NCI-H187 treated with DMSO at 0.1 percent for 48 hours (cell line): ENCODE measurements at places on chromosomes 4 and X.

- no peak for DNase-seq
These were observed 18.0 kb downstream of the TBC1D9 start for GRCh38 chr4:140738139-140738538.

DNA sequence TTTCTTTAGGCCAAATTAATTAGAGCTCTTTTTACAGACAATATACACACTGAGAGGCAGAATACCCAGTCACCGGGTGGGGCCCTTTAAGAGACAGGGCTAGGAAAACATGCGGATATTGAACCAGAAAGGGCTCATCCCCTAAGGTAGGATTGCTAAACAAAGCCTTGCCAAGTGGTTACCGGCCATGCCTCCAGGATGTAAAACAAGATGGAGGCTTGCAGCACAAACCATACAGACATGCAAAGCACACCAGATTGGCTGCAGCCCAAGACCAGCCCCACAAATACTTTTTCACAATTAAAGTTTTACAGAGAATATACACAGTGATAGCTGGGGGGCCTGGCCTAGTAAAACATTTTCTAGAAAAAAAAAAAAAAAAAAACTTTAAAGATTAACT lies 210.0 kb downstream of the KLHL4 start:
- no peak for DNase-seq

- no peak for DNase-seq
These were observed 55.2 kb downstream of the HPGD start for GRCh38 chr4:174467107-174467506.

GRCh38 chr4:187321711-187322110 lies 598.1 kb upstream of the FAT1 start:
- DNase-seq, result no peak

DNA sequence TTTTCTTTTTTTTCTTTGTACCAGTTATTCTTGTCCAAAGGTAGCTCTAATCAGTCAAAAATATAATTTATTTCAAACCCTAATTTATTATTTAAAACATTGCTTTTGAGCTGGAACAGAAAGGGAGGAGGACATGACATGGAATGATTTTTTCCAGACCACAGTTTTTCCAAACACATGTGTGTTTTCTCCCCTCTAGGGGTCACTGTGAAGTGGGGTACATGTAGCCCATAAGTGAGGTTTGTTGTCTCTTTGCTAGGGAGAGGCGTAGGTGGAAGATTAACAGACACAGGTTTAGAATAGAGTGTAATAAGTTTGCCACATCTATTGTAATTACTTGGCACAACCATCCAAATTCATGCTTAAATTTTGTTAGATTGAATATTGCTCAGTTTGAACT lies 83.0 kb downstream of the TNIP2 start:
- no peak for DNase-seq

- no peak for DNase-seq
These were observed 722.8 kb downstream of the TRAM1L1 start for GRCh38 chr4:116362583-116362982.

GRCh38 chr4:19736968-19737756 lies 514.5 kb upstream of the SLIT2 start:
- no peak for DNase-seq

DNA sequence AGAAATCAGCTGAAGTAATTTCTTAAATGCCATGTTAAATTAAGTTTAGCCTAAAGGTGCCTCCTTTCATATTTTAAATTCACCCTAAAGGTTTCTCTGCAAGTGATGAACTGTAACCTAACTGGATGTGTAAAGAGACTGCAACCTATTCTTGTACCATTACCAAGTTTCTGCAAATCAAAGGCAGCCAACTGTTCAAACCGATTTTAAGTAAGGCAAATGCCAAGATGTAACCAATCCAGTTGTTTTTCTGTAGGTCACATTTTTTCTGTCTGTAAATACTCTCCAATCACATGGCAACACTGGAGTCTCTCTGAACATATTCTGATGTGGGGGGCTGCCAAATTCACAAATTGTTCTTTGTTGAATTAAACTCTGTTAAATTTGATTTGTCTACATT lies 42.4 kb upstream of the FGF2 start:
- no peak for DNase-seq

GRCh38 chr4:2930758-2931511 lies 32.3 kb downstream of the NOP14 start:
- DNase-seq, result no peak

DNA sequence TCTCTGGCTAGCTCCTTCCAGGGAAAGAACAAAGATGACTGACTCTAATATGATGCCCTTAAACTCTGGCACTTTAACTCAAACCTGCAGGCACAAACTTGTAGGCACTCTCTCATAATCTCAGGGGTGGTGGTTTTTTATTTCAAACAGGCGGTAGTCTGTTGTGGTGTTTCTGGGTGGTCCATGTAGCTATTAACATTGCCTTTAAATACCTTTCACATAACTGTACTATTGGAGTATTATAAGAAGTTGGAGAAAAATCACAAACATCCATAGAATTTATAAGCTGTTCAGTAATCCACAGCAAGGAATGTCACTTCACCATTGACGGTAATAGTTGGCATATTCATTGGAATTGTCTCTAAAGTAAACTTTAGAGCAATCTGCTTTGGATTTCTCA lies 204.2 kb upstream of the PDE5A start:
- no peak for DNase-seq

DNA sequence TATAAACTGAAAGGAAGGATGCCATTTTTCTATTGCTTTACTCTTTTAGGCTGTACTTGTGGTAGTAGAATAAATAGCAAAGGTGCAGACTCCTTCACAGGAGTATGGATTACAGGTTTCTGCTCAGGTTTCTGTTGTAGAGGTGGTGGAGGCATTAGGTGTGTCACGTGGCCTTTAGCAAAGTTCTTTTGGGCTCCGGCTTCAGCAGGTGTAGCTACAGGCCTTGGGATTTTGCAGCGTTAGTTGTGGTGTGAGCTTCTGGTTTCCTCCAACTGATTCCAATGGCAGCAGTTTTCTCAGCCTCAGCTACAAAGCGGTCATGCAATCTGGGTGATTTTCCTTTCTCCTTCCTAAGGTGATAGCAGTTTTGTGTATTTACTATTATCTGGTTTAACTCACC lies 255.8 kb upstream of the GK2 start:
- DNase-seq, result no peak

GRCh38 chrX:155215443-155216178 lies 649 bp upstream of the VBP1 start:
- no peak for DNase-seq

DNA sequence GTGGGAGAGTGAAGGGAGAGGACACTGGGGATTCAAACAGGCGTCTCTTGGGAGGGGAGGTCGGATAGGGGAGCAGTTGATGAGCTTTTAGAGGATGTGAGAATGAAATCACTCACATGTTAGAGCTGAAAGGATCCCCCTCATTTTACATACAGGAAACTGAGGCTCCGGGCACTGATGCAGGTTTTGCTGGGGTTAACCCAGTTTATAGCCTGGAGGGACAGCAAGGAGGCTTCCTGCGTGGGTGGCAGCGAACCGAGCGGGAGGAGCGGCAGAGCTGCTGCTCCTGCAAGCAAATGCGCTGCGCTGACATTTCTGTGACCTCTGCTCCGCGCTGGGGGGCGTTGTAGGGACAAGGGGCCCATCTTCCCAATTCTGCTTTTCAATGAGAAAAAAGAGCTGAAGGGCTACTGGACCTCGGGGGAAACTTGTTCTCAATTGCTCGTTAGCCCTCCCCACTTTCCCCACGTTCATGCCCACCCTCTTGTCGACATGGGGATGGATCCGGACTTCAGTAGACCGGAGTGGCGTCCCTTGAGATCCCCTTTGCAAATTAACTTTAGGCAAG lies 1.2 kb upstream of the NEUROG2 start:
- DNase-seq, result no peak

- DNase-seq, result no peak
These were observed 212.3 kb upstream of the SFRP2 start for GRCh38 chr4:154001193-154001592.

DNA sequence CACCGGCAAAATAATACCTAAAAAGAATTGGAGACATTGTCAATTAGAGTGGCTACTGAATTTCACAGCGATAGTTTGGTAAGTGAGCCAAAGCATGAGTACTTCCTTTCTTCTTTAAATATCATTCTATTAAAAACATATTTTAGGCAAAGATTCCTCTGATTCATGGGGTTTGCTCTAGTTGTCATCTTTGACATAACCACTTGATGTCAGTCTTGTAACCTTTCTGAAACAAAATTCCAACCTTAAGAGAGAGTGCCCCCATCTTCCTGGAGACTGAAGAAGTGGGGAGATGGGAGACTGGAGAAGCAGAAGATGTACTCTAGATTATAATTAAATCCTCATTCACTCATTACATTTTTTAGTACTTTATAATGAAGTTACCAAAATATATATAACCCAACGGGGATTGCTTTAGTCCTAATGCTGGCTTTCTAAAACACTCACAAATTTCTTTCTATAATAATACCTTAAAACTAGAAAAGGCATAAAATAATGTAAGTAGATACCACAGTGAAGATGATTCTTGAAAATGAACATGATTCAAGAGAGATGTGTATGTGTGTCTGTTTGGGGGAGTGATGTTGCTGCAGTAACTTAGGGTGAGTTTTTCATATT lies 96.4 kb downstream of the EMCN start:
- no peak for DNase-seq

- DNase-seq, result no peak
These were observed 52.2 kb downstream of the STIM2 start for GRCh38 chr4:26912810-26913209.

GRCh38 chr4:173528378-173529321 lies 1.4 kb downstream of the HAND2 start:
- DNase-seq, result no peak

- DNase-seq, result no peak
These were observed 217.6 kb downstream of the ZNF674 start for GRCh38 chrX:46327566-46328115.

DNA sequence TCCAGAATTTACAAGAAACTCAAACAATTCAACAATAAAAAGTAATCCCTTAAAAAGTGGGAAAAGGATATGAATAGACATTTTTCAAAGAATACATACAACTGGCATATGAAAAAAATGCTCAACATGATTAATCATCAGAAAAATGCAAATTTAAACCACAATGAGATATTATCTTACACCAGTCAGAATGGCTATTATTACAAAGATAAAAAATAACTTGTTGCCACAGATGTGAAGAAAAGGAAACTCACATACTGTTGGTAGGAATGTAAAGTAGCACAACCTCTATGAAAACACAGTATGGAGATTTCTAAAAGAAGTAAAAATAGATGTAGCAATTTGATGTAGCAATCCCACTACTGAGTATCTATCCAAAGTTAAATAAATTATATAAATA lies 65.1 kb upstream of the DIAPH2 start:
- no peak for DNase-seq

DNA sequence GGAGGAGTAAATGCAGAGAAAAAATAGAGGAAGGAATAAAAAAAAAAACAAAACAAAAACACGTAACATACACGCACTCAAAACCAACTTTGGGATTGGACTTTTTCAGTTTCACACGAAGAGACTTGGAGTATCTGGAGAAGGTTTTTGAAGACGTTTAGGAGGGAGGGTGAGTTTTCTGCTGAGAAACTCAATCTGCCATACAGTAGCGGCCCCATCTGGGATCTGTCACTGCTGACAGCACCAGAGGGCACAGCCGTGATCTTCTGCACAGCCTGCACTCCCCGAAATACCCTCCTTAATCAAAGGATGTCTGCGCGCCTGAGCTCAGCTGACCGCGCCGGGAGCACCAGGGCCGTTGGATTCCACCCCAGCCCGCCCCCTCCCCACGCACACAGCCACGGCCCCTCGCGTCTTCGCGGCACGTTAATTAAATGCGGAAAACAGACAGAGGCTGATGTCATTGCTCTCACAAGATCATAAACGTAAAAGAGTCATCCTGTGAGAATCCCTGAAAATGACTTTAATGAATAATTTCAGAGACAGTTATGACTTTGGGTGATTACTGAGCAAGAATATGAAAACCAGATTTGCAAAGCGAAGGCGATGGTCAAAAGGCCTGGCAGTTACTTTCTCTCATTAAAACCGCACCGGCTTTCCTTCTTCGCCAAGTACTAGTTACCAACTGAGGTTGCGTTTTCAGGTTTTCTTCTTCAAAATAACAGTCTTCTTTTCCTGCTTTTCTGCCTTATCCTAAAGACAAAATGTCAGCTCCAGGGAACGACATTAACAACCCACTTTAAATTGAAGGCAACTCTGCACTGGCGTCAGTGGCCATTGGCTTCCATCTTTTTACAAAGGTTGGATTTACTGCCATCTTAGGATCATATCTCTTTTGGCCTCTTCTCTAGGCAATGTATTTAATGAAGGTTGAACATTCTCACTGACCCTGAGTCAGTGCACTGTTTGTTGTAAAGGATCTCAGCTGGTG lies 10.6 kb downstream of the HAND2 start:
- no peak for DNase-seq

GRCh38 chr4:94669672-94670664 lies 87.8 kb upstream of the BMPR1B start:
- DNase-seq, result no peak

GRCh38 chrX:40424259-40424658 lies 156.5 kb upstream of the ATP6AP2 start:
- DNase-seq, result no peak

GRCh38 chrX:440636-441035 lies 53.9 kb upstream of the PPP2R3B start:
- DNase-seq, result no peak

DNA sequence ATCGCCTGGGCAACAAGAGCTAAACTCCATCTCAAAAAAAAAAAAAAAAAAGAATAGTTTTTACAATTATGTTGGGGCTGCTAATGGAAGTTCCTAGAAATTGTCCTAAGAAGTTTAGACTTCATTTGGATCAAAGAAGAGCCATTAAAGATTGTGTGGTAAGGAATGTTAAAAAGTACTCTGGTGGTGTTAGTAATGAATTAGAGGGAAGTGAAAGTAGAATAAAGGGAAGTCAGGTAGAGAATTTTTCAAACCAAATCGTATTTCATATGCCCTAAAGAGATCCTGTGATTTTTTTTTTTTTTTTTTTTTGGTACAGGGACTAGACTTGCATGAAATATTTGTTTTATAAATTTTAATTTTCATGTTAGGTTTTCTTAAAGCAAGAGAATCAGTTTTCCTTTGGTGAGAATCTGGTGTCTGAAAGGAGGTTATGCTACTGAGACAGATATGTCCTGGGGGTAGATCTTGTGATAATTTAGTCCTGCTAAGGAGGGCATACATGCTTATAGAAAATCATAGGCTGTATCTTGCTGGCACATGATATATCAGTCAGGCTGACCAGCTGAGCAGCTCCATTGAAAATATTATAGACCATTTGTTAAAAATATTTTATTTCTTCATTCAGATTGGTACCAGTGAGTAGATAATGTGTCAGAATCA lies 10.7 kb downstream of the SEC24B start:
- no peak for DNase-seq

DNA sequence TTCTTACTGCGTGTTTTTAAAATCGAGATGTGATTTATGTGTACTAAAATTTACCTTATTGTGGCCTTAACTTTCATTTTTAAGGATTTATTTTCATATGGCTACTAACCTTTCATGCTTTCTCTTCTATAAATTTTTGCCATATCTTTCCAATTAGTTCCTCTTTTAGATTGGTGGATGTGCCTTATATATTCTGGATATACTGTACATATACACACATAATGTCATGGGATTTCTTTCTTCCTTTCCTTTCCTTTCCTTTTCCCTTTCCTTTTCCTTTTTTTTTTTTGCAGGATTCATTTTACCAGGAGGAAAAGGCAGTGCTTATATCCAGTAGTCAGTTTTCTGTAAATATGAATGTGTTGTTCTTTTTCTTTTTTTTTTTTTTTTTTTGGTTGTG lies 37.2 kb downstream of the FHIP1A start:
- no peak for DNase-seq
